ENCODE measurements at places on chromosomes 7 and 10.

- peak; percentile 20 for DNase-seq
- peaks cover 53% of the 10 kb centered on the region for H3K4me1 ChIP-seq
- no peak overlapping the region for H3K27ac ChIP-seq
- no peaks in the 10 kb centered on the region for H3K27me3 ChIP-seq
- no peaks in the 10 kb centered on the region for H3K36me3 ChIP-seq
Observed at GRCh38 chr10:130138479-130138866, 2.3 kb downstream of the GLRX3 start.

DNA sequence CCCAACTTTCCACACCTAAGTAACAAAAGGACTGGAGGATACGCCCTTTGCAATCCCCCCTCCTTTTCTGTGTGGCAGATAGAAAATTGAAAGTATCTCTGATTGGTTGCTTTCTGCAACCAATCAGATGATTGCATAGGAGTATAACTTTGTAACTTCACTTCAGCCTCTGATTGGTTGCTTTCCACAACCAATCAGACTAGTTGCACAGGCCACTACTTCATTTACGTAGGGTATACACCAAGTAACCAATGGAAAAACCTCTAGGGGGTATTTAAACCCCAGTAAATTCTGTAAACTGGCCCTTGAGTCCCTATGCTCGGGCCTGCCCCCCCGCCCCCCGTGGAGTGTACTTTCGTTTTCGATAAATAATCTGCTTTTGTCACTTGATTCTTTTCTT is 1080.4 kb downstream of the CNTNAP2 start:
- H3K4me1 ChIP-seq, result no peaks in the 10 kb centered on the region
- H3K27ac ChIP-seq, result no peak overlapping the region
- no peaks in the 10 kb centered on the region for H3K27me3 ChIP-seq
- no peak overlapping the region for H3K4me3 ChIP-seq
- no peak for DNase-seq

DNA sequence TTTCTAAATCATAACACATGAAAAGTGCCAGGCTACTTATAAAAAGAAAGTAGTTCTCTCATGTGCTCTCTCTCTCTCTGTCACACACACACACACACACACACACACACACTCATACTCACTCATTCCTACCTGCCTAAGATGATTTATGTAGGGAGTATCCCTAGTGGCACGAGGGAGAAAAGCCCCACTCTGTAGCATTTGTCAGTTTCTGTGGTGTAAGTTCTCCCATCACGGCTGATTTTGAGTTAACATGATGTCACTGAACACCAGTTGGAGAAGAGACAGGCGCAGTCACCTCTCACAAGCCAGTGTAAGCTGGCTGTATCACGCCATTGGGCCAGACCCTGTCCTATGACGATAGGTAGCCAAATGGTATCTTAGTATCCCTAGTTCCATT is 395.4 kb downstream of the SFMBT2 start:
- H3K27ac ChIP-seq, result no peak overlapping the region
- no peaks in the 10 kb centered on the region for H3K4me1 ChIP-seq
- no peaks in the 10 kb centered on the region for H3K36me3 ChIP-seq
- no peak overlapping the region for H3K4me3 ChIP-seq
- no peak for DNase-seq
- H3K27me3 ChIP-seq, result no peaks in the 10 kb centered on the region

DNA sequence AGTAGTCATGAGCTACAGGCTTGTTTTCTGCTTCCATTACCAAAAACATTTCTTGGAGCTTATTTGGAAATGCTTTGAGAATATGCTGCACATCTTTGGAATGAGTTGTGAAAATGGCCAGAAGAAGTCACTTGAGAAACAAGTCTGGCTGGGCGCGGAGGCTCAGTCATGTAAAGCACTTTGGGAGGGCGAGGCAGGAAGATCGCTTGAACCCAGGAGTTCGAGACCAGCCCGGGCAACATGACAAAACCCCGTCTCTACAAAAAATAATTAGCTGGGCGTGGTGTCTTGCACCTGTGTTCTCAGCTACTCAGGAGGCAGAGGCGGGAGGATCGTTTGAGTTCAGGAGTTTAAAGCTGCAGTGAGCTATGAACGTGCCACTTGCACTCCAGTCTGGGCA is 882 bp upstream of the CHCHD1 start:
- peak overlapping the region; percentile 88 for H3K4me3 ChIP-seq
- H3K27me3 ChIP-seq, result no peaks in the 10 kb centered on the region
- DNase-seq, result no peak
- peaks cover 36% of the 10 kb centered on the region for H3K36me3 ChIP-seq

DNA sequence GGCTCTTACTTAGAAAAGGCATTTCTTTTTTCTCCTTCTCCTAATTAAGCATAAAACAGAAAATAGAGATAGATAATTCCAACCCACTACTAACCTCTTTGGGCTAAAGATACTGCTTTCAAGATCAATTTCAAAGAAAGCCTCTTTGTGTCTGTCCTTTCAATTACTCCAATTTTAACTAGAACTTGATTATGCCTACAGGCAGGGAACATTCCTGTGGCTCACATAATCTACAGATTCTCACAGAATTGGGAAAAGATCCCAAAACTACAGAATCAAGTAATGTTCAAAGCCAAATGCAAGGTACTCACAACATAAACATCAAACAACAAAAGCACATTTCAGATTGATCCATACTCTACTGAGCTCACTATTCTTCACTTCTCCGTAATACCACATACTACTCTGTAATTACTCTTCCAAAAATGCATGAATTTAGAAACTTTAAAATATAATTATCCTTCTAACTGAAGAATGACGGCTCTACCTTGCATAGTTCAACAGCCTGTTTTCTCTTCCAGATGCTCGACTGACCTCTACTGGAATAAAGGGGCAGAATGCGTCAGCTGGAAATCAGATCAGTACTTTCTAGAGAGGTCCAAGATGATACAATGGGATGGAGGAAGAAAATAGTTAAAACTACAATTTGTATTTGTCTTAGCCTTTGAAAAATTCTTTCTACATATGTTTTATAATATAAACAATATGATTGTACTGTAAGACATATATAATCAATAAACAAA is 3.9 kb downstream of the MTERF1 start:
- peaks cover 20% of the 10 kb centered on the region for H3K4me1 ChIP-seq
- no peak for DNase-seq
- peaks cover 27% of the 10 kb centered on the region for H3K36me3 ChIP-seq
- no peak overlapping the region for H3K27ac ChIP-seq
- H3K27me3 ChIP-seq, result no peaks in the 10 kb centered on the region
- H3K4me3 ChIP-seq, result no peak overlapping the region

- H3K27ac ChIP-seq, result no peak overlapping the region
- H3K27me3 ChIP-seq, result no peaks in the 10 kb centered on the region
- DNase-seq, result no peak
- H3K4me3 ChIP-seq, result no peak overlapping the region
Observed at GRCh38 chr7:118250860-118251494, 26.5 kb downstream of the ANKRD7 start.
